T-helper 2 cell treated with Interferon-gamma antibody and Interleukin-4, amounts not matched to agents 5 μg/mL and 100 μg/mL, for 36 hours (primary cell): ENCODE measurements at places on chromosomes 13 and 19.

DNA sequence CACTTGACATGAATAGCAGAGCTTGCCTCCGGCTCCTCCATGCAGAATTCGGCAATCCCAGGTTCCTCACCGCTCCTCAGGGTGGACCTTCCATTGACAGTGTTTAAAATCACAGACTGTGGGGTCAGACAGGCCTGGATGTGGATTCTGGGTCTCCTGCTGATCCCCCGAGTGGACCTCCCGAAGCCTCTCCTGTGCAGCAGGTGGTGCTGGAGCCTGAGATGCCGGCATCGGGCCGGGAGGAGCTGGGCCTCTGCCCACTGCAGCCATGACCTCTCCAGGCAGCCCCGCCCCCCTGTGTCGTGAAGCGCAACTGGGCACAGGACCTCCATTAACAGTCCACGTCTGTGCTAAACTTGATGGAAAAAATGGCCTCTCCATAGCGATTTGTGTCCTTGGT lies 10.5 kb upstream of the CDC16 start:
- no peak for DNase-seq

DNA sequence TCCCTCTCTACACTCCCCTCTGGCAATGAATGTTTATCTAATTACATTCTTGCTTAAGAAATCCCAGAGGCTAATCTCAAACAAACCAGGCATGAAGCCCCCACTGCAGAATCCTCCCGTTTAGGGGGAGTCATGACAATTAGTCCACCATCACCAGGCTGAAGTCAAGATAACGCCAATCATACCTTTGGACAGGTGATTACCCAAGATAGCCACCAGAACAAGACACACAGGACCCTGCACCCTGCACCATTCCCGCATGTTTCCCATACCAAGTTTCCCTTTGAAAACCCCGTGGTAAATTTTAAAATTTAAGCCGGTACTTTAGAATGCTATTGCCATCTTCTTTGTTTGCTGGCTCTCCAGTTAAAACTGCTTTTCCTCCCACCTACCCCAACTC lies 64.8 kb upstream of the XPO4 start:
- no peak for DNase-seq

DNA sequence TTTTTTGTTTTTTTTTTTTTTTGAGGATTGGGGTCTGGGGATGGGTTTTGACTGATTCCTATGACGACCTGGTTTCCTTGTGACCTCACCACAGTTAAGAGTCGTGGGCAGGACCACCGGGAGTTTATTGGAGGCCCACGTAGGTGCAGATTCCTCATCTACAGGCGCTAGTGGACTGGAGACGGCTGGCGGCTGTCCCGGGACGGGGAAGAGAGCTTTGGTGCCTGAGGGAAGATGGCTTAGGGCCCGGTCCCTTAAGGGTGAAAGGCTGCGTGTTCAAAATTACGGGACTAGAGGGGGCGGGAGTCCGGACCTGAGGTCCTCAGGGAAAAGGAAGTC lies 682 bp upstream of the TEAD2 start:
- DNase-seq: no peak

DNA sequence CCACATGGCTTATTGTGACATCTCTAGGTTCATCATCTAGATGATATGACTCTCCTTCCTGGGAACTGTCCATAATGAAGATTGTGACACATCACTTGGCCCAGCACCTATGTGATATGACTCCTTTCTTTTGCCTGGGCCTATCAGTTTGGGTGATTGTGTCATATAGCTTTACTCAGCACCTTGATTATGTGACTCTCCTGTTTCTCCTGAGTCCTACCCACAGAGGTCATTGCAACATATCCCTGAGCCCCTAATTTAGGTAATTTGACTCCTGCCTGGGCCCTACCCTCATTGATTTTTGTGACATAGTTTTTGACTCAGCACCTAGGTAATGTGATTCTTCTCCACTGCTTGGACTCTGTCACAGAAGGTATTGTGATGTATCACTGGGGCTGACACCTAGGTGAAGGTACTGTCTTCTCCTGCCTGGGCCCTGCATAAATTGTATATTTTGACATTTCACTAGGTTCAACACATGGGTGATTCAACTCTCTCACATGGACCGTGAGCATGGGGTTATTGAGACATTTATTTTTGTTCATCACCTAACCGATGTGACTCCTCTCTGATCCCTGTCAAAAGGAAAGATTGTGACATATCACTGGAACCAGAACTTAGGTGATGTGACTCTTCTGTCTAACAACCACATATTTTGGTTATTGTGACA lies 26.2 kb upstream of the ZNF254 start:
- DNase-seq: no peak

DNA sequence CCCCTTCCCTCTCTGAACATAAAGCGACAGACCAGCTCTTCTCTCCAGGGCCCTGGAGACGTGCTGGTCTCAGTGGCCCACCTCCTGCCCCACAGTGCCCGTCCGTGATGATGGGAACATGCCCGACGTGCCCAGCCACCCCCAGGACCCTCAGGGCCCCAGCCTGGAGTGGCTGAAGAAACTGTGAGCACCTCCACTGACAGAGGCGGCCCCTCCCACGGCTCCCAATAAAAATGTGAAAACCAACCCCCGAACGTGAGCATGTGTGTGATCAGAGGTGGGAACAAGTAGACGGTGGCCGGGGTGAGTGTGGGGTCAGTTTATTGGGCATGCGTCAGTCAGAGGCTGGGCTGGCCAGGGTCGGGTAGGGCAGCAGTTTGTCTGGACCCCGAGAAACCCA lies 4.1 kb downstream of the NDUFA3 start:
- DNase-seq: no peak

- DNase-seq: no peak
Observed at GRCh38 chr19:46555628-46556280, 45.4 kb upstream of the CALM3 start.

- no peak for DNase-seq
Observed at GRCh38 chr13:99725644-99726043, 224.4 kb downstream of the TM9SF2 start.
